Activated CD4-positive, alpha-beta T cell treated with anti-CD3 and anti-CD28 coated beads for 4 hours (primary cell): ENCODE measurements at places on chromosomes 1 and 21.

DNA sequence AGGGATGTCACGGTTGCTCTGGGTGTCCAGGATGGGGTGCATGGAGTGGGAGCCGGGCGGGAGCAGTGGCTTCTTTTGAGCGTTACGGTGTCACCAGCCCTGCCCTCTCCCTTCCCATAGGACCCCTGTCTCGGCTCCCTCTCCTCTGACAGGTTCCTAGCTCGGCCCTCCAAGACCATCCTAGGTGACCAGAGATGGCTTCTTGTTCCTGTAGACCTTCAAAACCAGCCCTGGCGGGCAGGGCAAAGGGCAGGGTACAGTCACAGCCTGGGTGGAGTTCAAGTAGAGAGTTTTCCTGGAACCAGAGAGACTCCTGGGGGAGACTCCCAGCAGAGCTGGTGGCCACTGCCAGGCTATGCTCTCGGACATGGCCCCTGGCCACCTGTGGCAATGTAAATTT lies 345.6 kb upstream of the AJAP1 start:
- DNase-seq = no peak

DNA sequence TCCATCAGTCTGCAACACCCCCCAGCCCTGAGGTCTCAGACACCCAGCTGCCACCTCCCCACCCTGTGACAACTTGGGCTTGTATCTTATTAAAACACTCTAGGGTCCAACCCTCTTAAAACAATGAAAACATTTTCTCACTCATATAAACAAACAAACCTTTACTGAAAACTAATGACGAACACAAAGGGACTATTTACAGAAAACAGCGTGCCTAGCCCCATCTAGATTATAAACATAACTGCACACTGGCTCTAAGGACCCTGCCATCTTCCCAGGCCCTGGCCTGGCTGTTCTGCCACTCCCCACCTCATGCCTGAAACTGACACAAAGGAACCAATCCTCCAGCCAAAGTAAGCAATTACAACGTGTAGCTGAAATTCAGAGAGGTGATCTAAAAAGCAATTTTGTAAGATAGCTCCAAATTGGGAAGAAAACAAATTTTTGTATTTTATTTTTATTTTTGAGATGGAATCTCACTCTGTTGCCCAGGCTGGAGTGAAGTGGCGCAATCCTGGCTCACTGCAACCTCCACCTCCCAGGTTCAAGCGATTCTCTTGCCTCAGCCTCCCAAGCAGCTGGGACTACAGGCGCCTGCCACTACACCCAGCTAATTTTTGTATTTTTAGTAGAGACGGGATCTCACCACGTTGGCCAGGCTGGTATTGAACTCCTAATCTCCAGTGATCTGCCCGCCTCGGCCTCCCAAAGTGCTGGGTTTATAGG lies 40.9 kb downstream of the CAPZB start:
- DNase-seq = no peak

- DNase-seq = no peak
These were observed 50.7 kb upstream of the KCNE2 start for GRCh38 chr21:34313116-34313515.

DNA sequence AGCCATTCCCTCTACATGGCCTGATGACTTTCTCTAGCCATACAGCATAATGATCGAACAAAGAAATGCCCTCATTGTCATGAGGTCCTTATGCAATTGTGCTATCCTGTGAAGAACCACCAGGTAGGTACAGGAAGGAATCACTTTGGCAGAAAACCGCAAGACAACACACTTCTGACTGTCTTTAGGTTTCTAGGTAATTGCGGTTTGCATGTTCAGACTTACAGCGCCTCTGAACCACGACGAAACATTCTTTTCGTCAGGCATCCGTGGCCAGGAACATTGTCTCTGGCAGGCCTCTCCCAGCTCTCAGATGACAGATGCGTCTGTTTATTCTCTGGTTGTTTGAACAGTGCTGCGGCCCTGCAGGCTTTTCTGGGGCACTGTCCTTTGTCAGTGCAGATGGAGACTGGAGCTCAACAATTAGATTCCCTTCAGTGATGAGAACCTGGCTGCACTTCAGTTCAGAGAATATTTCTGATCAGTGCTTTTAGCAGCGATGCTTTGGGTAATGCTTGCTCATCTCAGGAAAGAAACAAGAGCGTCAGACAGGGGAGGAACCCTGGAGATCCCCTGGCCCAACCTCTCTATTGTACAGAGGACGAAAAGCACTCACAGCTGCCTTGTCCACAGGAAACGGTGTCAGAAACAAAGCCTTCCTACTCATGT lies 63.4 kb downstream of the B3GALT5 start:
- DNase-seq = no peak

DNA sequence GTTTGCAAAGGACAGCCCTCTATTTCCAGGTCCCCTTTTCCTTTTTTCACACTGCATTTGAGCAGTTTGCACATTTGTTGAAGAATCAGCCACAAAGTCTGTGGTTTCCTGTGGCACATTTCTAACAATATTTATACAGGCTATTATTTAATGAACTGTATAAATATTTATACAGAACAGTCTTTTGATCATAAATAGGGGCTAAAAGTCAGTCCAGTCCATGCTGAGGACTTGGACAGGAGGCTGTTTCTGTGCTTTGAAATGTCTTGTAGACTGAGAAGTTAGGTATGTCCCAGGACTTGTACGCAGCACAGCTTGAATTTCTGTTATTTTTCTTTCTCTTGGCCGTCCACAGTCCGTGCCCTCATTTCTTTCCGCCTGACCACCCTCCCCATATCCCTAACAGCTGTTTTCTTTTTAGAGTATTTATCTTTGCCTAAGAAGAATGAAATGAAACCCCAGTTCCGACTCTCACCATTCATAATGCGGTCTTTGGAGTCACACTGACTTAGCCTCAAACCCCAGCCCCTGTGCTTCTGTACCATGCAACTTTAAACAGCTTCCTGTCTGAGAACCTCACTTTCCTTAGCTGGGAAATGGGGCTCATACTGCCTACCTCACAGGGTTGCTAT lies 19.7 kb downstream of the FGGY start:
- no peak for DNase-seq

- no peak for DNase-seq
These were observed 756 bp downstream of the RLF start for GRCh38 chr1:40161888-40162397.

- DNase-seq = no peak
These were observed 483 bp downstream of the TCEANC2 start for GRCh38 chr1:54053745-54054437.

GRCh38 chr1:44405798-44406736 lies 1.0 kb downstream of the RNF220 start:
- DNase-seq = no peak

DNA sequence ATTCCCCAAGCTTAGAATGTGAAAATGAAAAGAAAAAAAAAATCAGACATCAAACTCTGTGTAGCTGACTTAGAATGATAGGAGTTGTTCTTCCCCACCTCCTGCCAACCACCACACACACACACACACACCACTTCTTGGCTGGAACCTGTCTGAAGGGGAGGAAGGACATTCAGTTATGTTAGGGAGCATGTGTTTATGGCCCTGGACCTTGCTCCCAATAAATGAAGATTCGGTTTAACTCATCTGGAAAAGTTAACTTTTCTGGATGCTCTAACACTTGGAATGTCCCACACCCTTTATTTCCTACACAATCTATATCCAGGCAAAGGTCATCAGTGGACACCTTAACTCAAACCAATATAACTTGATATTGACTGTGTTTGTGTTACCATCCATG lies 112.4 kb downstream of the DAB1 start:
- DNase-seq = no peak

DNA sequence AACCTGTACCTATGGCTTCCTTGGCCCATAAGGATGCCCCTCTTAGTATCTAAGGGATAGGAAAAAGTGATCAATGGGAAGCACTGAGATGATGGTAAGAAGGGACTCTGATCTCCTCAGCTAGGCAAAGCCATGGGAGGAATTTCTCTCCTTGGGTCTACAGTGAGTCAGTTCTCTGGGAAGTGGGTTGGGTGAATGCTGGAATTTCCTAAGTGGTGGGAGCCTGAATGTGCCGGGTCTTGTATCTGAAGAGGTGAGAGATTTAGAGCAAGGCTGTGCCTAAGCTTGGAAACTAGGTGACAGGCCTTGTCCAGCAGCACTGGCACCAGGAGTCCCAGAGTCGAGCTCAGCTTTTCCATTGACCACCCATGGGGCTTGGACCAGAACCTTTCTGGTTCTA lies 96.3 kb upstream of the SLC2A1 start:
- DNase-seq = no peak

DNA sequence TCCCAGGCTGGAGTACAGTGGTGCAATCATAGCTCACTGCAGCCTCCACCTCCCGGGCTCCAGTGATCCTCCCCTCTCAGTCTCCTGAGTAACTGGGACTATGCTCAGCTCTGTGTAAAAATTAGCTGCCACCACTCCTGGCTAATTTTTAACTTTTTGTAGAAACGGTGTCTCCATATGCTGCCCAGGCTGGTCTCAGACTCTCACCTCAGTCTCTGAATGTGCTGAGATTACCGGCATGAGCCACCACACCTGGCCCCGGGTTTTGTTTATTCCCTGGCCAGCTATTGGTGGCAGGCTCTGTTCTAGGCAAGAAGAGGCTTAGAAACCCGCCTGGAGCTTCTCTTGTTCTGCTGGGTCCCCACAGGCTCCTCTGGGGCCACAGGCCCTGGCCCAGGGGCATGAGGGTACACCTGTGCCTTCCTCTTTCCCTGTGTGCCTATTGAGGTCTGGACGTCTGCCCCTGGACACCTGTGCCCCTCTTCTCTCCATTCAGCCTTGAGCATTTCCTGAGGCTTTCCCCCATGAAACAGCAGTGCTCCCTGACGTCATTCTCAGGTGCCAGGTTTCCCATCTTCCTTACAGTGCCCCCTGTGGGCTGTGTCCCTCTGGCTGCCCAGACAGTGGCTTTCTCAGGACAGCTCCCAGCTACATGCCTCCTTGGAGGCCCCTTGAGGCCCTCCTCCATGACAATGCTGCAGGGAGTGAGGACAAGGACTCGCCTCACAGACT lies 57.5 kb downstream of the PCP4 start:
- no peak for DNase-seq

DNA sequence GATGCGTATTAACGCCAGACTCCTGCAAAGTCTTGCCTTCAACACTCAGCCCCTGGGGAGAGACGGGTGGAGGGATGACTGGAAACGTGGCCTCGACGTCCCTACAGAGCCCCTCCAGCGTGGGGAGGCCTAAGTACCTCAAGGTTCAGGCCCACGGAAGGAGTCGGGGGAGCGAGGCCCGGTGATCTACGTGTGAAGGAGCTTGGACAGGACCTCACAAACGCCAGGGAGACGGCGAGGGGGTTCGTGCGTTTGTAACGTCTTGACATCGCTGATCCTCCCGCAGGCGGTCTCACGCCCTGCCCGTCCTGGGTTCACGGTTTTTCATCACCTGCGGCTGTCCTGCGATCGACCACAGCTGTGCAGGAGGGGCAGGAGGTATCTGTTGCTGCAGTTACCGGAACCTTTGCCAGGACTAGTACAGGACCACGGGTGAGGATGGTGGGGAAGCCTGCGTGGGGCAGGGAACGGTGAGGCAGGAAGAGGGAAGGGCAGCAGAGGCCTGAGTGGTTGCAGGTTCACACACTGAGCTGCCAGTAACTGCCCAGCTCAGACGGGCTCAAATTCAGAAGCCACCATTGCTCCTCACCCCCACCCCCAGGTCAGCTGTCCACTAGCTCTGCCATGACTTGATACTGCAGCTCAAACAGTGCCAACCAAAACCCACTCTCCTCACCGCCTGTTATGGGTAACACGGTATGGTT lies 889 bp upstream of the CCNL2 start:
- DNase-seq = no peak

DNA sequence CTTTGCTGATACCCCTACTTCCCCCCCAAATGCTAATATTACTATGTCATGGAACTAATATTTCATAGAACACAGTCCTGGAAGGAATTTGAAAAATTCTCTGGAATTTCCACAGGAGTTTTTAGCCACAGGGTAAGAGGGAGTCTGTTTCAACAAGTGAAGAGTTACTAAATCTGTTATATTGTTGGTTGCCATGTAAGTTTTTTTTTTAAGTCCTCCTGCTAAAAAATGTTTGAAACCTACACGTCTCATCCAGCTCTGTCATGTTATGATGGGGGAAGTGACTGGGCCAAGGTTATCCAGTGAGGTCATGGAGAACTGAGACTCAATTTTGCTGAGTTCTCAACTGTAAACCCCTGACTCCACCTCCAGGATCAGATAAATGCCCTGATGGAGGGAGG lies 60.8 kb upstream of the USP24 start:
- no peak for DNase-seq

DNA sequence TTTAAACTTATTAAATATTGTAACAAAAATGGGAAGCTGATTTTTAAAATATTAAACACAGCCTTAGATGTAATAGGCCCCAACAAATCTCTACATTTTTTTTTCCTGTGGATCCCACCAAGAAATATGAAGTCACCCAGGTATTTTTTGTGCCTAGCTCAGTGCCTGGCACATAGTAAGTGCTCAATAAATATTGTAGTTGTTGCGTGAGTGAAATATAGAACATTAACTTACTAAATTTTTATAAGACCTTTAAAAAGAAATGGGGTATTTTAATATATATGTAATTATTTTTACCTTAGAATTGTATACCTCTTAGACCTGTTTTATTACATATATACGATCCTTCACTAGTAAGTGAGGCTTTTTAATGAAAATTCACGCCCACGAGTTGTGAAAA lies 569 bp upstream of the DNAH14 start:
- DNase-seq = no peak

GRCh38 chr21:44390886-44391285 lies 37.5 kb downstream of the TRPM2 start:
- DNase-seq = no peak

DNA sequence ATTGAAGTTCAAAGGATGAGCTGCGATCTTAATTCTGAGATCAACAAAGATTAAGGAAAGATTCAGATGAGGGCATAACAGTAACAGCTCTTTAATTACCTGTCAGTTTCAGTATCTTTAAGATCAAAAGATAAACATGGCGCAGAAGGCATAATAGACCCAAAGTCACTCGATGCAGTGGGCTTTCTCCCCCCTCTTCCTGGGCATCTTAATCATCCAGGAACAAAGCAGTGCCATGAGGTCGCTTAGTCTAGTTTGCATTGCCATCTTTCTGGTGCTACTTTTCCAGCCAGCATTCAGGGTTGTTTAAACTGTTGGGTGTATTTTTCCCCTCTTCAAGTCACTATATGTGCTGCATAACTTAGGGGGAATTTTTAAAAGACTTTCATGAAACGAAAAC lies 72.3 kb downstream of the HUNK start:
- DNase-seq = no peak

DNA sequence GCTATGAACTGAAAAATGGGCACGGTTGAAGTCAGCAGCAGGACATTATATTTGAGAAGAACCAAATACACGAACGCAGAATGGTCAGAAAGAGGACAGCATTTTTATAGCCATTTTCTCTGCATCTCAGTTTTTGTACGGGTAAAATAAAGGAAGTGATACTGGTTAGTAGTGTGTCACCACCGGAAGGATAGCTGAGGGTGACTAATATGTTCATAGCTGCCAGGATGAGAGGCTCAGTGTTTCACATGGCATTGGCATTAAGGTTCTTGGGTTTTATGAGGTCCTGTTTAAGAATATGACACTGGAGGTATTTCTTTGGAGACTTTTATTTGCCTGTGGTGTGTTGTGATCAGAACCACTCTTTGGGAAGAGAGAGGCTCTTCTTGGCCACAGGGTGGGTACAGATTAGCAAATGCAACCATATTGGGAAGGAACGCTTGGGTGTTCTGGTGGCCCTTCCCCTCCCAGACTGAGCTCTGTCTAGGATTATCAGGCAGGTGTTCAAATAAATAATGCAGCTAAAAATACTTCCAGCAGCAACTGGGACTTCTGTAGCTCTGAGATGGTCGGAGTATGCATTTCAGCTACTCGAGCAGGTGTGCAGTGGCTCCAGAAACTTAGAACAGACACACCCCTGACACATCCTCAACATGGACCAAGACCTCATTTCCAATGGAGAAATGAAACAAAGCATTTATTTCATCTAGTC lies 158.2 kb downstream of the PBX1 start:
- DNase-seq = no peak

- DNase-seq = no peak
These were observed 71.7 kb upstream of the HMGB4 start for GRCh38 chr1:33792216-33792615.
